ENCODE measurements at places on chromosomes 11 and 22.

DNA sequence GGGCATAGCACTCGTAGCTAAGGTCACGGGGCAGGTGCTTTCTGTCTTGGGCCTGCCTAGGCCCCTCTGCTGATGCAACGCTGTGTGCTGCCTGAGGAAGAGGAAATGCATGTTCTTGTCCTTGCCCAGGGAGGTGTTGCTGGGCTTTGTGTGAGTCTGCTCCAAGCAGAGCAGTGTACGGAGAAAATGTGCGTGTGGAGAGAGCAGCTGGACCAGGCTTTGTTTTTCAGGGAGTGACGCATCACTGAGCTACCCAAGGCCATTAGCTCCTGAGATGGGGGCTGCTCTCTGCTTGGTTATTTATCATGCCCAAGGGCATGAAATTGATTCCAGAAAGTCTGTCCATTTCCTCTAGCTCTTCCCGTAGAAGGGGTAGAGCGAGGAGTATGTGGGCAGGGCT is 82.9 kb upstream of the THY1 start:
- DNase-seq: no peak

- DNase-seq: no peak
Measured at GRCh38 chr11:28086569-28086968, 21.4 kb downstream of the KIF18A start.

DNA sequence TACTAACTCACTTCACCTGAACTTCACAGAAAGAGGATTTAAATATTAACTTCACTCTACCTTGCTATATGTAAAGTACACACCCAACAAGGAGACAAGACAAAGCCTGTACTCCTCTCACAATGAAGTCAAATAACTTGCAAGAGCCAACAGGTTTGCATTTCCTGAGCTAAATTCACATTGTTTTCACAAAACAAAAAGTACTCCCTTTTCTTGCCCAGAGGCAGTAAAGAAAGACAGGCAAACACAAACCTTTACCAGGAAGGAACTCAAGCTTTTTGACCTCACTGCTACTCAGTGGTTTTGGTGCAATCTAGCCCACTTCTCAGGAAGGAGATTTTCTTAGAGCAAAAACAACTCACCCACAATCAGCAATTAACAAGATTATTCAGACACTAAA is 15.7 kb downstream of the USP28 start:
- no peak for DNase-seq

- no peak for DNase-seq
Measured at GRCh38 chr11:126375726-126376125, 20.2 kb downstream of the ST3GAL4 start.

- no peak for DNase-seq
Measured at GRCh38 chr11:129658526-129658867, 157.2 kb upstream of the TMEM45B start.

DNA sequence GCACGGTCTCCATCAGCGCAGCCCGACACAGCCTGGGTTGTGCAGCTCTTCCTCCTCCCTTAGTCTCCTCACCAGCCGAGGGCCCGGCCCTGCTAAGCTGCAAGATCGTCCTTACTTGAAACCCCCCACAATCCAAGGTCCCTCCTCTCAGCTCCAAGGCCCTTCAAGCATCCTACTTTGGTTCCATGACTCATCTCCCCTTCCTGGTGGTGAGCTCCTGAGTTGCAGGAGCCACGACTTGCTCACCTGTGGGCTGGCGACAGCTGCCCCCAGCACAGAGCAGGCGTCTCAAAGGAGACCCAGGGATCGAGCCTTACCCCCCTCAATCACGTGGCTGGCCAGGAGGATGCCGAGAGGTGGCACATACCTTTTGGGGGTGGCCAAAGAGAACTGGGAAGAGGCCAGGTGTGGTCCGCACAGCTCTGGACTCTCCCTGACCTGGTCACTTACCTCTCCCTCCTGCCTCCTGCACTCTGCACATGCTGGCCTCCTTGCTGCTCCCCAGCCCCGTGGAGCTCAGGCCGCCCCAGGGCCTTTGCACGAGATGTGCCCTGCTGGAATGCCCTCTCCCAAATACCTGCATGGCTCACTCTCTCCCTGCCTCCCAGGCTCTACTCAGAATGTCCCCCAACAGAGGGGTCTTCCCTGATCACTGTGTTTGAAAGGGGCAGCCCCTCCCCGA is 35.2 kb upstream of the FADD start:
- no peak for DNase-seq

- no peak for DNase-seq
Measured at GRCh38 chr11:79243422-79244210, 197.2 kb downstream of the TENM4 start.

- DNase-seq: no peak
Measured at GRCh38 chr11:118771547-118772288, 19.2 kb downstream of the DDX6 start.

GRCh38 chr22:22410677-22411076 is 97.9 kb downstream of the ZNF280B start:
- DNase-seq: no peak

DNA sequence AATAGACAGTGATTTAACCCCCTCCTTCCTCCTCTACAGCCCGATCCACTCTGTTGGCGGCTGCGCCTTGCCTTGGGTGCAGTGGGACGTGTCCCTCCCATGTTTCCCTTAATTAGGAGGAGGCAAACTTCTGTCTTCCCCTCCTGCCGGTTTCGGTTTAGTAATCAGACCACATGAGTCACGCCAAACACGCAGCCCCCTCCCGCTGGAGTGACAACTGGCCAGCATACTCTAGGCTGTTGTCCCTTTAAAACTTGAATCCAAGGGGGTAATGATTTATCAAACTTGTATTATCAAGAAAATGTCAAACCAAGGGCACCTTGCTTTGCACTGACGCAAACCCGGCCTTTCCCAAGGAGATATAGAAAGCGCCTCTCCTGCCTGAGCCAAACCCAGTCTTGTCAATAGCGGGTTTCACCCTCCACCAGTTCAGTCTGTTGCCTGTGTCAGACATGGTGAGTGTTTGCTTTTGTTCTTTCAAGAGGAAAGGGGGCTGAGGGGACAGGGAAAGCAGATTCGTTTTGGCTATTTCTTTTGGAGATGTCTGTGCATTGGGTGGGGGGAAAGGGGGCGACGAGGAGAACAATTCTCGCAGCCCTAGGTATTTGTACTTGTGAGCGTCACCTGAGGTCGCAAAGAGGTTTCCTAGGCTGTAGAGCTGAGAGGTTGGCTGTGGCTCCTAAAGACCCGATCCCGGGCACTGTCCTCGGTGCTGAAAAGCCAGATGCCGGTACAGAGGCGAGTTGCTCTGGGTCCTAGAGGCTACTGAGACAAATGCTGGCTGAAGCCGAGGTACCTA is at the start of gene SLC6A5:
SLC6A5 (plus strand) TSS at position 388 of the 799 bp plus-strand sequence; CDS start at position 453, 65 bp downstream.
- DNase-seq: peak; percentile 73

GRCh38 chr11:1854132-1854948 is 1.5 kb downstream of the LSP1 start:
- no peak for DNase-seq

GRCh38 chr11:114179234-114179941 is 116.8 kb upstream of the NNMT start:
- DNase-seq: peak; percentile 34

GRCh38 chr11:100359281-100359680 is 327.8 kb upstream of the ARHGAP42 start:
- no peak for DNase-seq

DNA sequence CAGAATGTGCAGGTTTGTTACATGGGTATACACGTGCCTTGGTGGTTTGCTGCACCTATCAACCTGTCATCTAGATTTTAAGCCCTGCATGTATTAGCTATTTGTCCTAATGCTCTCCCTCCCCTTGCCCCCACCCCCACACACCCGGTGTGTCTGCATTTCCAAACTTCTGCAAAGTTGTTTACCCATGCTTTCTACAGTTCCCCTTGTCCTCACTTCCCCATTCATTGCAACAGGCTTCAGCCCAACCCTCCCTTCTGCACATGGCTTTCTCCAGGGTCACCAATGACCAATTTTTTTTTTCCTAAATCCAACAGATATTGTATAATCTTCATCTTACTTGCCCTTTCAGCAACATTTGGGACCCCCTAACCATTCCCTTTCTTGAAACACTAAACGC is 32.0 kb upstream of the NUP50 start:
- DNase-seq: no peak

GRCh38 chr22:31497148-31497938 is 1.0 kb downstream of the SFI1 start:
- no peak for DNase-seq

GRCh38 chr11:94785509-94785908 is 17.4 kb downstream of the AMOTL1 start:
- no peak for DNase-seq

DNA sequence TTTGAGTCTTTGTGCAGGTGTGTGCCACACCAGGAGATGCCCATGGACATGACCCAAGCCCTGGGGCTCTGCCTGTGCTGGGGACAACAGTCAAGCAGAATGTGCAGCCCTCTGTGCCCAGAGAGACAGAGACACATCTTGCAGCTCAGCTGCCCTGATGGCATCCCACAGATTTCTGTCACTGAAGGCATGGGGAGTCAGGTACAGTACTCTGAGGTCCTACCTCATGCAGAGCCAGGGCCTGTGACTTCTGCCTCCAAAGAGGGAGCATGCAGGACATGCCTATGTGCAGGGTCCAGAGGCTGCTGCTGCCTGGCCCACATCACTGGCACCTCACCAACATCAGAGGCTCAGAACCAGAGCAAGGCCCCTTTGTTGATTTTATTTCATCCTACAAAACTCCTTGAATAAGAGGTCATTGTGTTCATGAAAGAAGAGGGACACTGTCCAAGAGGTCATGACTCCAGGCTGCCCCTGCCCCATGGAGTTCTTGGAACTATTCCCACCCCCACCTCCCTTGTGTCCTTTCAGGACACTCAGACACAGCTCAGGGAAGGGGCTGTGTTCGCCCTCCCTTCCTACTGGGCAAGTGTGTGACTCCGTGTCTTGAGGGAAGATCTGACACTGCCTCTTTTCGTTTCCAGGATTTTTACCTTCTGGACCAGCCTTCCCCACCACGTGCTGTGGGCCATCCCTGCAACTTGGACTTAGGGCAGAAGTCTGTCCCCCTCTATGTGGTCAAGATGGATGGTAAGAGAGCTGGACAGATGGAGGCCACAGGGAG is 62.3 kb downstream of the BTG4 start:
- DNase-seq: no peak
